Inflammatory macrophage treated with lipopolysaccharide for 4 hours (primary cell): ENCODE measurements at places on chromosomes 7 and 10.

DNA sequence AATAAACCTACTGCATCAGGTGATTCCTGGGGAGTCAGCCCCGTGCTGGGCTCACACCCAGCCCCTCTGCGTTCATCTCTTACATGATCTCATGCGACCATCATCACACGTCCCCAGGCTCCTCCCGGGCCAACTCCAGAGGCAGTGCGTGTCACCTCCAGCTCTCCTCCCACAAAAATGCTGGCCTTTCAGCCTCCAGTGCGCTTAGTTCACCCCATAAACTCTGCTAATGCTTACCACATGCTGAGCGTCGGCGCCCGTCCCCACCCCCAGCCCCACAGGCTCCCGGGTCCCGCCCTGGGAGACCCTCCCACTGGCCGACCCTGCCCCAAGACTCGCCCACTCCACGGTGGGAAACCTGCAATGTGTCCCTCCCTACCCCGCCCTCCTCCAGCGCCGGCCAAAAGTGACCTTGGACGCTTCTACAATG, 816 bp upstream of the SDK1 start:
- DNase-seq: no peak

- DNase-seq: peak; percentile 6
Measured at GRCh38 chr7:117493460-117493859, 13.6 kb downstream of the CFTR start.

- no peak for DNase-seq
Measured at GRCh38 chr10:34133406-34133805, 681.7 kb downstream of the PARD3 start.

GRCh38 chr10:87094373-87095235, at the start of the genes GLUD1 and SHLD2:
Gene GLUD1, minus strand, starts transcription at chr10:87094843. Its CDS starts 74 bp downstream, at chr10:87094769.
Gene SHLD2, plus strand, starts transcription at chr10:87095206. Its CDS starts 56,149 bp downstream, at chr10:87151355.
- DNase-seq: peak; percentile 95

DNA sequence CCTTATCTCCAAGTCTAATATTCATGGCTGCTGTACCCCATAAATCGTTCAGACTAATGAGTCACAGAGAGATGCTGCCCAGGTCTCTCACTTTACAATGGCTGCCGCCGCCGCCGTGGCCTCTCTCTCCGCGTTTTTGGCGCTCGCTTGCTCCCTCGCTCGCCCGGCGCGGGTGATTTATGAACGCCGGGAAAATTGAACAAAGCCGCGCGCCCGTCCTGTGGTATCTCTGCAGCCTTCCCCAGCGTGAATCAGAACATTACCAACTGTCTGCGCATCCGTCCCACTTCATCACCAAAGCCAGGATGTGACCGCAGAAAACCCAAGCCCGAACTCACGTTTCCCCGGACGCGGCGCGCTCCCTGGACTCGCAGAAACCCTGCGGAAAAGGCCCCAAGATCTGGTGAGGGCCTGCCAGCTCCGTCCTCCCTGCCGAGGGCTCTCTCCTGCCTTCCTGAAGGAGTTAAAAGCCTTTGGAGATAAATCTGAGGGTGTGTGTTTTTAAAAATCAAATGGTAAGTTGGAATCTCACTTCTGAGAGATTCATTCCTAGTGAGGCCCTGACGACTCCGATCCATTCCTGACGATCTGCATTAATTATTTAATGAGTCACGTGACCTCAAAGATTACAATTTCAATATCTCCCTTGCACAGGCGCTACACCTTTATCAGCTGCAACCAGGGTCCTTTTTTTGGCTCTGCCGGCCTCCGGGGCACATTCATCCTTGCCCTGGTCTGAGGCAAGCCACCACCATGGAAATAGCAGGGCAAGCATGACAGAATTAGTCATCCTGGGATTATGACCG, 6.3 kb downstream of the HOXA4 start:
- no peak for DNase-seq

GRCh38 chr7:112880818-112881418, 90.7 kb upstream of the TMEM168 start:
- no peak for DNase-seq

DNA sequence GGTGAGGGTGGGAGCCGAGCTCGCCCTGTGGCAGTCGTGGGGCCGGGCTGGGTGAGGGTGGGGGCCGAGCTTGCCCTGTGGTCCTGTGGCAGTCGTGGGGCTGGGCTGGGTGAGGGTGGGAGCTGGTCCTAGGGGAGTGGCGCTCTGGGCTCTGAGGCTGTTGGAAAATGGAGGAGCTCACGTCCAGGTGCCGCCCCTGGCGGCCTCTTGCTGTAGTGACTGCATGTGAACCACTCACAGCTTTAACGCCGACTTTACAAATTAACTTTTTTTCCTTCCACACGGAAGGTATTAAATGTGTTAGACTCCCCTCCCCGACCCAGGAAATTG, 312.6 kb downstream of the WDR37 start:
- peak; percentile 22 for DNase-seq

DNA sequence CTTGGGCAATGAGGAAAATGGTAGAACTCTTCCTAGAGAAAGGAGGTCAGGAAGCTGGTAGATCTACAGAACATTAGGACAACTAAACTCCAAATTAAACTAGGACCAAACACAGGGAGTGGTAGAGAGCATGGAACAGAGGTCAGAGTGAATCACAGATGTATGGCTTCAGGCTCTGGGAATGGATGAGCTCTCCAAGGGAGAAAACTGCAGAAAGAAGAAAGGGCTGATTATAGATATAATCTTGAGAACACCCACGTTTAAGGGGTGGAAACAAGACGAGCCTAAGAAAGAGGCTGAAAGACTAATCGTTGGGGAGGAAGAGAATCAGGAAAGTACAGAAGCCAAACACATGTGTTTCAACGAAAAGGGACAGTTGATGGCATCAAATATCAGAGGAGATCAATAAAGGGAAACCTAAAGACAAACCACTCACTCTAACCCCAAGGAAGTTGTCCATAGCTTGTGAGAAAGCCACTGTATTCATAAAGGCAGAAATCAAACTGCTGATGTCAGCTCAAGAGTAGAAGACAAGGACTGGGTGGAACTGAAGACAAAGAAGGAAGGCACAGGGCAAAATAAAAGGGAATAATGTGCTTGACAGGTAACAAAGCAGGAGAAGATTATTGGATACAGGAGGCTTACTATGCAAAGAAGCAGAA, 41.4 kb downstream of the NUDCD3 start:
- DNase-seq: peak; percentile 22

- DNase-seq: no peak
Measured at GRCh38 chr10:28317760-28318159, 14.9 kb upstream of the MPP7 start.

- DNase-seq: no peak
Measured at GRCh38 chr7:127974446-127975035, 56.7 kb downstream of the LRRC4 start.

- DNase-seq: no peak
Measured at GRCh38 chr10:37758074-37758473, 99.3 kb downstream of the ZNF248 start.

- DNase-seq: peak; percentile 35
Measured at GRCh38 chr7:37920849-37921805, 687 bp downstream of the EPDR1 start.

DNA sequence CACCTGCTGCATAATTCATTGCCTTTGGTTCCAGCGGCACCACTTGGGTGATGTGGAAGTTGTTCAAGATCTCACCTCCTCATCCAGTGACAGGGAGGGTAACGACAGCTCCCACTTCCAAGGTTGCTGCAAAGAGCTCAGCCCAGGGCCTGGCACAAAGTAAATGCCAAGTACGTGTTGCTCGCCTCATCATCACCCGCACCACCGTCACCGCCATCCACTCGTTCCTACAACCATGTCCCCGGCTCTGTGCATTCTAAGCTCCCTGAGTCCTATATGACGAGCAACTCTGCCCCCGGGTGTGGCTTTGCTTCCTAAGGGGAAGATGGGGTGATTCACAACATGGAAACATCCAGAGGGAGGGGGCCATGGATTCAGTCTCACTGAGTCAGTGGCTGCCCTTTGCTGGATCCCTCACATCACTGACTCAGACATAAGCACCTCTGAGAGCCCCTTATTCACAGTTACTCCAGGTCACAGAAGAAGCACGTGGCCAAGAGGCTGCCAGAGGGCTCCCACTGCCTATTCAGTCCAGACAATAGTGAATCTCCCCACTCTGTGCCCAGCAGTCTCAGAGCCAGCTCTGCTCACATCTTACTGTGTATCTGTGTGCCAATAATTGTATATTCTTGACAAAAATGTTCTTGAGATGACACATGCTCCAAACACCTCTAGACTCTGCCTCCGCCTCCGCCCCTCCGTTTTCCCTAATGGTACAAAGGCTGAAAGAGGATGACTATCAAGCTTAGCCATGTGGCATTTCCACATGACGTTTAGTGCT, 159.1 kb downstream of the GFRA1 start:
- DNase-seq: no peak

DNA sequence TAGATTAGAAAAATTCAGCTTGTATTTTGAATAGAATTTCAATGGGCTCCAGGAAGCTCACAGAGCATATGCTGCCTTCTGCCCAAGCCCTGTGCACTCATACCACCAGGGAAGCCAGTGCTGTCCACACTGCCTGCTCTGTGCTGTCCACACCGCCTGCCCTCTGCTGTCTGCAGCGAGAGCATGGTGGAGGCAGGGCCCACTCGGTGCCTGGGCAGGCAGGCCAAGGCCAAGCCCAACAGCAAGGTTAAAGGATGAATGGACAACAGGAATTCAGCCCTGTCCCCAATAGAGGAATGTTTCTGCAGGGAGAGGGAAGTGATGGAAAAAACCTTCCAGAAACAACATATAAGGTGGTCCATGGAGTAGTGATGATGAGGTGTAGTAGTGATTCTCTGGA, 146.8 kb downstream of the GFRA1 start:
- no peak for DNase-seq

- no peak for DNase-seq
Measured at GRCh38 chr10:29105516-29106215, 183.2 kb upstream of the LYZL1 start.
